ENCODE measurements at places on chromosomes 5 and 9.
A peak's percentile ranks its signal among the peaks of the same experiment; 100 is the strongest.

- no peak for DNase-seq
Observed at GRCh38 chr5:177487975-177488374, 9.4 kb downstream of the PDLIM7 start.

GRCh38 chr5:173689171-173689736, 72.8 kb upstream of the BOD1 start:
- DNase-seq = no peak

DNA sequence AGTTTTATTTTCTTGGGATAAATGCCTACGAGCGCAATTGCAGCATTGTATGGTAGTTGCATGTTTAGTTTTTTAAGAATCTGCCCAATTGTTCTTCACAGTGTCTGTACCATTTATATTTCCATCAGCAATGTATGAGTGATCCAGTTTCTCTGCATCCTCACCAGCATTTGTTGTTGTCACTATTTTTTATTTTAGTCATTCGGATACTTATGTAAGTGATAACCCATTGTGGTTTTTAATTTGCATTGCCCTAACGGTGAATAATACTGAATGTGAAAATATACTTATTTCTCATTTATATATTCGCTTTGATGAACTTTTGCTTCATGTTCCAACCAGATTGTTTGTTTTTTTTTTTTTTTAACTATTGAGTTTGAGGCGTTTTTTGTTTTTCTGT, 33.7 kb upstream of the PWWP2A start:
- DNase-seq = no peak

GRCh38 chr5:169717288-169717687, 80.2 kb downstream of the DOCK2 start:
- no peak for DNase-seq

- peak; percentile 95 for DNase-seq
Observed at GRCh38 chr5:93532370-93532769, 48.6 kb downstream of the NR2F1-AS1 start.

DNA sequence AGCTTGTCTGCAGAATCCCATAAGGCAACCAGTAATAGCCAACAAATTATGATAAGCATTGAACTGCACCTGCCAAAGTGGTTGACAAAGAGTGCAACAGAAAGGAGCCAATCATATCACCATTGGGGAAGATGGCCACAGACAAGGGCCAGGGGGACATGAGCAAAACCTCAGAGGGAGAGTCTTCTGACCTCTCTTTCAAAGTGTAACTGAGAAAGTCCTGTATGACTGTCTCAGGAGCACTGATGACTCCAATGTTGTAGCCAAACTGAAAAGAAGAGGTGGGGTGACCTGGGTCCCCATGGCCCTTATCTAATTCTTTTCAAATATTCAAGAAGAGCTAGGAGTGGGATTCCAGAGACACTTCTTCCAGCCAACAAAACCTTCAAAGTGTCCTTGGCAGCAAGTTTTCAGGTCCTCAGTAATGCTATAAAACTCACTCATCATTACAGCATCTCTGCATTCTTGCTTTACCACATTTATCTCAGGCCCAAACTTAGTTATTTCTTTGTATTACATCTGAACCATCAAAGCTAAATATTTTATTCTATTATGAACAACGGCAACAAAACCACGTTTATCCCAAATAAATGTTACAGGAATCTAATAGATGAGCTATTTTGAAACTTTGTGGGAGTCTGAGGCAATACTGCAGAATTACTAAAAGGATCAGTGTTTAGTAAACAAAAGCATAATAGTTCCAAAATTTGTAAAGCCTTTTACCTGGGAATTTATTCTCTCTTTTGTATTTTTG, 24.4 kb downstream of the FBLL1 start:
- no peak for DNase-seq

DNA sequence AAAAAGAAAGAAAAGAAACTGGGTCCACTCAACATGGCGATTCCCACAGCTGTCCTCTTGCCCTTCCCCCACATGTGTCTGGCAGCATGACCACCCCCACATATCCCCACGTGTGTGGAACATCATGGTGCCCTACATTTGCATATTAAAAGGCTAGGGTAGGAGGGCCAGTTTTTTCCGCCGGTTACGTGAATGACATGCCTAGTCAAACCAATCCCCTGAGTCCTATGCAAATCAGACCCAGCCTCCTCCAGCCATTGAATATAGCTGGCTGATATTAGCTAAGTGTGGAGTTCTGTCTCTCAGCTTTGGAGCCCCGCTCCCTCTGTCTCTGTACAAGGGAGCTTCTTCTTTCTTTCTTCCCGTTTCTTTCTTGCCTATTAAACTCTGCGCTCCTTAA, 33.0 kb upstream of the CCDC112 start:
- no peak for DNase-seq

DNA sequence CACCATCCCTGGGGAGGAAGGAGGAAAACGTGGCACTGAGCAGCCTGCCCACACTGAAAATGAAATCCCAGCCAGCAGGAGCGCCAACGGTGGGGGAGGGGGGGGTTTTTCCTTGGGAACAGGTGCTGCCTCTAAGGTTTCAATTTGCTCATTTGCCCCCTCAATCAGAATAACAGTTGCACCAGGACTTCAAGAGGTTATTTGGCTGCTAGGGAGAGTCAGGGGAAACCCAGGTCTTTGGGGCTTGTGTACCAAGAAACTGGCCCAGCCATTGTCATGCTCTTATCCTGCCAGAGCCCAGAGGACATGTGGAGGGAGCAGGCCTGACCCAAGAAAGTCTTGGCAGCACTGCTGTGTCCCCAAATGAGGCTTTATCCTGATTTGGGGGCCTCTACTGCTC, 66.5 kb downstream of the NDFIP1 start:
- DNase-seq = no peak

DNA sequence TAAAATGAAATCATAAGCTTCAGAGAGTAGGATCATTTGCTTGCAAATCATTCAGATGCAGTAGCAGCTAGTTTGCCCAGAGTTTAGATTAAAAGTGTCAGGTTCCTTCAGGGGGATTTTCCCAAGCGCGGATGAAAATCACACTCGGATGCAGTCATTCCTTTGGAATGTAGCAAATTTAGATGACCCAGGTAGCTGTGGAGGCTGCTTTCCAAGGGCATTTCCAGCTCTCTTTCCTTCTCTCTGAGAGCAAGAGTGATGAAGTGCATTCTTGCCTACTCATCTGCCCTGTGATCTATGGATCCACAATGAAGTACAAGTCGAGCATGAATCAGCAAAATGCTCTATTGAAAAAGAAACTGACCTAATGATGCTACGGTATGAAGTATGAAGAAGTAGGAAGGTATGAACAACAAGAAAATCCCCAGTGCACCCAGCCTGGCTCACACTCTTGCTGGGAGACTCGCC, 200.2 kb downstream of the PLK2 start:
- DNase-seq = peak; percentile 92

DNA sequence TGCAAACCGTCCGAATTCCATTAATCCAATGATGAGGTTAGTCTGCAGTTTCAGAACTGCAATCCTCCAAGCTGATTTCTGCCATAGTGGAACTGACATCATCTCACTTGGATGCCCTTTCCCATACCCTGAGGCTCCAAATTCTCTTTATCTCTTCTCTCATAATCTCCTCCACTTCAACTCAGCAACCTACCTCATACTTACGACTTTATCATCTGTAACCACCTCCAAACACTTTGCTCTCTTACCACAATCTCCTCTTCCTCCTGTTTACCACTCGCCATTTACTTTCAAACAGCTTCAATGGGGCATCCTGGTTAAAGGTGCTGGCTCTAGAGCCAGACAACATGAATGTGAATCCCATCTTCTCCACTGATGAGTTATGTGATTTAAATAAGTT, 223.2 kb downstream of the EPB41L4A start:
- DNase-seq = no peak

- DNase-seq = no peak
Observed at GRCh38 chr9:131887680-131888079, 147.8 kb upstream of the RAPGEF1 start.

DNA sequence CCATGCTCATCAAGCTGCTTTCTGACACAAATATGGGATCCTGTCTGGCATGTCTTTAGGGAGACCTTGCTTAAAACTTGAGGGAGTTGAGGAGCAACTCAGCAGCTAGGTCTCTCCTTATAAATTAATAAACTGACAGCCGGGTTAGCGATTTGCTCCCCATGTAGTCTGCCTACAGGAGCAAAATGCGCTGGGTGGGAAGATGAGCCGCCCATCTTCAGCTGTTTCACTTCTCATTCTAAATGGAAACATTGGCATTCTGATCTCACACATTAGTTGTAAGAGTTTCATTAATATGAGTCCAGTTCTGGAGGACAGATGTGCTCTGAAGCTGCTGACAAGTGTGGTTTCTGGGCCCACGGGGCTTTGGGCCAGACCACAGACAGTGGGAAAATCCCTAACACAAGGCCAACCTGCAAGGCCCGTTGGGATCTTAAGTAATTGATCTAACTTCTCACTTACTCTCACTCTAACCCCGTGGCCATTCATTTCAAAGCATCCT, 197.0 kb downstream of the MCTP1 start:
- DNase-seq = no peak

- DNase-seq = peak; percentile 73
Observed at GRCh38 chr5:78537821-78538220, 110.8 kb downstream of the LHFPL2 start.

DNA sequence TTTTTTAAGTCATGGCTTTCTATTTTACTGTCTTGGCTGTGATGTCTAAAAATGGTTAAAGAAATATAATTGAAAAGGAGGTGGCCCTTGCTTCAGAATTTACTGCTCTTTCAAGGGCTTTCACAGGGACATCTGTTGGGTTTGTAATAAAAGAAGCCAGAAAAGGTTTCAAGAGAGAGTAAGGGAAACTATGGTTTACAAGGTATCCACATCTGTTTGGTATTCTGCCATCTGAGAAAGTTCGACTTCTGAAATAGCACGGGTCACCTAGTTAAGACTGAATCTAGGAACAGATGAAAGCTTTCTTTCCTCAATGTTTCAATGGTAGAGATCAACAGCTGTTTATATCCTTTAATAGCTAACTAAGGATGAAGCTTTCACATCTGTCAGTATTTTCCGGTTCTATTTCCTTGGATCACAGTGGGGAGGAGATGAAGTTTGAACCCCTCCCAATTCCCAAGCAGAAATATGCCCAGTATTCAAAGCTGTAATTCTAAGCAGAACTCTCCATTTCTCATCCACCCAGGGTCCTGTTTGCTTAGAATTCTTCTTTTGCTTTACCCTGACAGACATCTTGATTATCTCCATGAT, 72.8 kb upstream of the IFNK start:
- DNase-seq = no peak

- peak; percentile 86 for DNase-seq
Observed at GRCh38 chr5:31854181-31855133, 215.5 kb downstream of the PDZD2 start.

GRCh38 chr9:2066312-2067273, 51.4 kb downstream of the SMARCA2 start:
- DNase-seq = peak; percentile 58
